ENCODE measurements at places on chromosomes 12 and 14.

DNA sequence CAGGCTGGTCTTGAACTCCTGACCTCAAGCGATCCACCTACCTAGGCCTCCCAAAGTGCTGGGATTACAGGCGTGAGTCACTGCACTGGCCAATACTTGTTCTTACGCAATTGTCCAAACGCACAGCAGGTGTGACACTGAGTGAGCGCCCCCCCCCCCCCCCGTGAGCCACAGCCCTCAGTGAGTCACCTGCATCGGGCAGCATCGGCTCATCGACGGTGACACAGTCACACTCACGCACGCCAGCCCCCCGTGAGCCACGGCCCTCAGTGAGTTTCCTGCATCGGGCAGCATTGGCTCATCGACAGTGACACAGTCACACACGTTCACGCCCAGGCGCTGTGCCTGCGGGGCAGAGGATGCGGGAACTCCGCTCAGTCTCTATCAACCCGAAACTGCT lies 42.5 kb downstream of the GALNT9 start:
- no peak overlapping the region for H3K27ac ChIP-seq
- no peak for DNase-seq
- H3K36me3 ChIP-seq, result no peaks in the 10 kb centered on the region
- no peaks in the 10 kb centered on the region for H3K4me1 ChIP-seq

DNA sequence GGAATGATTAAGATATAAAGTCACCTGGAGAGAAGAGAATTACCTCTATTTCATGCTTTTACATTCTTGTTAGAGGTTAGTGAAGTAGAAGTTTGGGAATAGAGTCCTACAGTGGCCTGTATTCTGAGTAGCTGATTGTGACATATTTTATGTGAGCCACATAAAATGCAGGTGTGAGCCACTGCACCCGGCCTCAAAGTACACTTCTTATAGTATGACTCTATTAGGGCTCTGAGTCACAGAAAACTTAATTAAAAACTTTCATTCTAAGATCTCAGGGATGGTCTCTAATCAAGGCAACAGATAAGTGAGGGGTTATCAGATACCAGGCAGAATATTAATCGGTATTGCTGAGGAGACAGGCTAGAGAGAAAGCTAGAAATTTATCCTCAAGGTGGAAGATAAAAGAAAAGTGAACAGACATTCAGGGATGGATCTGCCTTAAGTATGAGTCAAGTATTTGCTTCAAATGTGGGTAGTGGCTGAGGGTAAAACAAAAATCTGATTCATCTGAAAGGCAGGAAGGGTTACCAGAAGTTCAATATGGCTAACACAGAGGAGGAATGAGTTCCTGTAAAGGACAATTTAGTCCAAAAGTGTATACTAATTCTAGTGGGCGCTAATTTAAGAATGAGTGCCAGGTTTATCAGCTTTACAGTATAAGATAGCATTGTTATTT lies 5.5 kb upstream of the G2E3 start:
- no peak overlapping the region for H3K4me3 ChIP-seq
- peak; percentile 31 for DNase-seq
- peaks cover 8% of the 10 kb centered on the region for H3K27me3 ChIP-seq
- no peak overlapping the region for H3K27ac ChIP-seq

DNA sequence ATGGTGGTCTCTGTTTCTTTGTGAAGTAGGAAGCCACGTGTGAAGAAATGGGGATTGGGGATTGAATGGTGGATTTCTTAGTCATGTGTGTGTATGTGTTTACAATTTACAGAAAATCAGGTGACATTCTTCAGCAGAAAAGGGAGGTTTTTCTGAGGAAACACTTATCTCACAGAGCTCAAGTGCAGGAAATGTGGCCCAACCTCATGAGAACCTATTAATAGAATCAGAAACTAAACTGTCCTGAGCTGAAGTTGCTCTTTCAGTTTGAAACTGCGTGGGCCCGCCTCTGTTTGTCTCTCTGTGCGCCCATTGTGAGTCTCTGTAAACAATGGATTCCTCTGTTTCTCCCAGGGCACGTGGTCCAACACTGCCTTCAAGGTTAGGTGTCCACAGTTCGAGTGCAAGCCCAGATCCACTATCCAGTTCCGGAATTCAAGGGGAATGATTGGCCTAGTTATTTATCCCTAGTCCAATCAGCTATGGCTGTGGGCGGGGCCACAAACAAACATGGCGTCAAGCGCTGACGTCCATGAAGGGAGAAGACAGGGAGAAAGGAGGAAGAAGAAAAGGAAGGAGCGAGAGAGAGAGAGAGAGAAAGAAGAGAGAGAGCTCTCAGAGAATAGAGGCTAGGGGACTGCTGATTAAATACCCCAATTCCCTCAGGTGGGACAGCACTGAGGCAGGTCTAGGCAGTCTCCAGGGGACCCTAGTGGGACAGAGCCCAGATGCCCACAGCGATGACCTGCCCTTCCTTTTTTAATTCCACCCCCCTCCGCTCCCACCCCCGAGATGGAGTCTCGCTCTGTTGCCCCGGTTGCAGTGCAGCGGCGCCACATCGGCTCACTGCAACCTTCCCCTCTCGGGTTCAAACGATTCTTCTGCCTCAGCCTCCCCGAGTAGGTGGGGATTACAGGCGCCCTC lies 31.4 kb upstream of the C12orf76 start:
- peak; percentile 88 for DNase-seq
- H3K27me3 ChIP-seq, result no peaks in the 10 kb centered on the region
- H3K36me3 ChIP-seq, result peaks cover 5% of the 10 kb centered on the region
- peaks cover 26% of the 10 kb centered on the region for H3K4me1 ChIP-seq
- H3K4me3 ChIP-seq, result peak overlapping the region; percentile 57

- H3K27ac ChIP-seq, result peak overlapping the region; percentile 84
- H3K27me3 ChIP-seq, result no peaks in the 10 kb centered on the region
These were observed 5.8 kb downstream of the KMT5A start for GRCh38 chr12:123389560-123390351.

DNA sequence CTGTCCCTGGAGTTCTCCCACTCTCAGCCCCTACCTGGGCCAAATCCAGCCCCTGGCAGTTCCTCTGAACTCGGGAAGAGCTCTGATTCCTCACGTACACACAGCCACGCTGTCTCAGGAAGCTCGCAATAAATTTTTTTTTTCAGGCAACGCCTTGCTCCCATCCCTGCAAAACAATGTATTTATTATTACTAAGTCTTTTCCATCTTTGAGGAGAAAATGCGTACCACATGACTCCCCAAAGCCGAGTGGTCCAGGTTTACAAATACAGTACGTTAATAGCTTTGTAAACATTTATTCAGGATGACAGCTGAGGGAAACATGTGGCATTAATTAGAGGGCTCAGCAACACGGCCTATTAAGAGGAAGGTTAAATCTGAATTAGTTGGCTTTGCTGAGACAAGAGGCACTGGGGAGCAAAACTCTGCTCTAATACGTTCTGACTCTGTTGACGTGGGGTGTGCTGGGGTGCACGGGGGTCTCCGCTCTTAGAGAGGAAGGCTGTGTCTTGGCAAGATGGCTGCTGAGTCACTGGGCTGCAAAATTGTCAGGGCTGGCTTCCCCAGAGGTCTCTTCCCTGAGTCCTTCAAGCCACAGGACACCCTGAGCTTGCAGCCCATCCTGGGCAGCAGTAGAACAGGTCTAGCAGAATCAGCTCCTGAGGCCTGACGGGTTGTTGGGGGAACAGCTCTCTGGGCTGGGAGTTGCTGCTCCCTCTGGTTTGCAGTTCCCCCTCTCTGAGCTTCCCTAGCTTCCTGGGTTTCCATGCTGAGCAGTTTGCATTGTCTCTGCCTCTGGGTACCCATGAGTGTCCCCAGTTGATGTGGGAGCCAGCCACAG lies 185.2 kb upstream of the TBX3 start:
- no peak overlapping the region for H3K27ac ChIP-seq
- no peaks in the 10 kb centered on the region for H3K36me3 ChIP-seq

GRCh38 chr14:30943694-30944093 lies 69.3 kb downstream of the COCH start:
- DNase-seq, result no peak
- no peak overlapping the region for H3K4me3 ChIP-seq
- H3K4me1 ChIP-seq, result no peaks in the 10 kb centered on the region
- H3K27me3 ChIP-seq, result no peaks in the 10 kb centered on the region

GRCh38 chr12:108193917-108194316 lies 64.8 kb downstream of the WSCD2 start:
- no peaks in the 10 kb centered on the region for H3K36me3 ChIP-seq
- no peak overlapping the region for H3K4me3 ChIP-seq
- DNase-seq, result peak; percentile 43

- H3K27ac ChIP-seq, result no peak overlapping the region
- peaks cover 78% of the 10 kb centered on the region for H3K27me3 ChIP-seq
- H3K36me3 ChIP-seq, result peaks cover 2% of the 10 kb centered on the region
- no peak overlapping the region for H3K4me3 ChIP-seq
- no peak for DNase-seq
These were observed 13.1 kb downstream of the NKX2-1 start for GRCh38 chr14:36506732-36507614.

DNA sequence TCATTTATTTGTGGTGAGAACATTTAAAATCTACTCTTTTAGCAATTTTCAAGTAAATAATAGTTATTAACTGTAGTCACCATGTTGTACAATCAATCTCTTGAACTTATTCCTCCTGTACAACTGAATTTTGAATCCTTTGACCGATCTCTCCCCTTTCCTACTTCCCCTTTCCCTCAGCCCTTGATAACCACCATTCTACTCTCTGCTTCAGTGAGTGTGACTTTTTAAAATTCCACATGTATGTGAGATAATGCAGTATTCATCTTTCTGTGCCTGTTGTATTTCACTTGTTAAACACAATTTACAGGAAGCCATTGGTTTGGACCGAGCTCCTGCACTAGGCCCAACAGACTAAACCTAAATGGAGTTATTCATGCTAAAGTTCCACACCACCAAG lies 458.9 kb upstream of the PDE3A start:
- no peaks in the 10 kb centered on the region for H3K36me3 ChIP-seq
- peaks cover 2% of the 10 kb centered on the region for H3K27me3 ChIP-seq
- no peak overlapping the region for H3K4me3 ChIP-seq
- no peak overlapping the region for H3K27ac ChIP-seq

DNA sequence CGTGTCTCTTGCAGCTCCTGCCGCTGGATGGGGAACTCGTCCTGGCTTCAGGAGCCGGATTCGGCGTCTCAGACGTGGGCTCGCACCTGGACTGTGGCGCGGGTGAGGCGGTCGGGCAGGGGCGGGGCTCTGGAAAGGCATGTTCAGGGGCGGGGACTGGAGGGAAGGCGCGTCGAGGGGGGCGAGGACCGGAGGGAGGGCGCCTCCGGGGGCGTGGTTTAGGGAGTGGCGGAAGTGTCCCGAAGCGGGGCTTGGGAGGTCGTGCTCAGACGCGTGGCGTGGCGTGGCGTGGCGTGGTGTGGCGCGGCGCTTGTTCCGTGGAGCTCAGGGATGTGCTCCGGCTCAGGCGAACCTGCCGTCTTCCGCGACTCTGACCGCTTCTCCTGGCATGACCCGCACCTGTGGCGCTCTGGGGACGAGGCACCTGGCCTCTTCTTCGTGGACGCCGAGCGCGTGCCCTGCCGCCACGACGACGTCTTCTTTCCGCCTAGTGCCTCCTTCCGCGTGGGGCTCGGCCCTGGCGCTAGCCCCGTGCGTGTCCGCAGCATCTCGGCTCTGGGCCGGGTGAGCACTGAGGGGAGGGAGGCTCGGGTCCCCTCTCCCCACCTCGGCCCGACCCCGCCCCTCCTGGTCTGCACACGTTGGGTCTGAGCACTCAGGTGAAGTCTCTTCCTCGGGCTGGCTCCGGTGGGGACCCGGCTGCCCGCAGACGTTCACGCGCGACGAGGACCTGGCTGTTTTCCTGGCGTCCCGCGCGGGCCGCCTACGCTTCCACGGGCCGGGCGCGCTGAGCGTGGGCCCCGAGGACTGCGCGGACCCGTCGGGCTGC lies 6.2 kb downstream of the AMN start:
- peaks cover 7% of the 10 kb centered on the region for H3K4me1 ChIP-seq
- H3K27me3 ChIP-seq, result peaks cover 26% of the 10 kb centered on the region
- no peaks in the 10 kb centered on the region for H3K36me3 ChIP-seq
- no peak overlapping the region for H3K27ac ChIP-seq
- peak overlapping the region; percentile 57 for H3K4me3 ChIP-seq

DNA sequence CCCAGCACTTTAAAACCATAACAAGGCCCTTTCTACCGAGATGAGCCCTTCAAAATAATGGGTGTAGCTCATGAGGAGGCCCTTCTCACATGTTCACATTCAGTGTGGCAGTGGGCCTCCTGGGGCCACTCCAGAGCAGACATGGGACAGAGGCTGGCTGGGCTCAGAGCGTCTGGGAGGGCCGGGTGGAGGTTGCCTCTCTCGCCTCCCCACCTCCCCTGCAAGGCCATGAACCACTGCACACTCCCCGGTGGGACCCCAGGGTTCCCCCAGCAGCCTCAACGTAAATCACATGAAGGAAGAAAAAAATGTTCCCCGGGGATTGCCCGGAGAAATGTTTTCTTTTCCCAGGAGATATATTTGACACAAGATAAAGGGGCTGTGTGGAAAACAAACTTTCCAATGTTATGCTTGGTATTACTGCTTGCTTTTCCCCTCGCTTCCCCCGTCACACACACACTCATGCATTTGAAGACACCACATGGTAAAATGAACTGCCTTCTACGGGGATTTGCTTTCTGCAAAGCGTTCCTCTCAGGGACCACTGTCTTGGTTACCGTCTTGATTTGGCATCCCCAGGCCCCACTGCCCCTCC lies 190.7 kb upstream of the CCND2 start:
- H3K36me3 ChIP-seq, result no peaks in the 10 kb centered on the region
- peaks cover 9% of the 10 kb centered on the region for H3K4me1 ChIP-seq
- H3K27me3 ChIP-seq, result no peaks in the 10 kb centered on the region
- no peak for DNase-seq
- H3K4me3 ChIP-seq, result no peak overlapping the region

DNA sequence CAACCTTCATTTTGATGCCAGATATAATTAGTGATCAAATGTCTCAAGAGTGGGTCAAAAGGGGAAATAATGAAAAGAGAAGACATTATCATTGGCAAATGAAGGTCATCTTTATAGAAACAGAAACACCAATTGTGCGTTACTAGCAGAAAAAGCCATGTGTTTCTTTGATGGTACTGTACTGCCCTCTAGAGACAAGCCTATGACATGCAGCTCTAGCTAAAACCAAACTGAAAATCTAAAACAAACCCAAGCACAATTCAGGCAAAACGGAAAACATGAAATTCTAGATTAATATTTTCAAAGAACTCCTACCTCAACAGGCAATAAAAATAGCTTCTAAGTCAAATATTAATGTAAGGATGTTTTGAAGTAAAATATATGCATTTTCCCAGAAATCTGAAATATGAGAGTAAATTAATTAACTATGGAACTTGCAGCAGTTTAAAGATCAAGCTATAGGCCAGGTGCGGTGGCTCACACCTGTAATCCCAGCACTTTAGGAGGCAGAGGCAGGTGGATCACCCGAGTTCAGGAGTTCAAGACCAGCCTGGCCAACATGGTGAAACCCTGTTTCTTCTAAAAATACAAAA lies 115.4 kb downstream of the KLHL28 start:
- peaks cover 5% of the 10 kb centered on the region for H3K27me3 ChIP-seq
- H3K4me1 ChIP-seq, result no peaks in the 10 kb centered on the region
- H3K27ac ChIP-seq, result no peak overlapping the region
- no peak overlapping the region for H3K4me3 ChIP-seq
- peak; percentile 4 for DNase-seq

DNA sequence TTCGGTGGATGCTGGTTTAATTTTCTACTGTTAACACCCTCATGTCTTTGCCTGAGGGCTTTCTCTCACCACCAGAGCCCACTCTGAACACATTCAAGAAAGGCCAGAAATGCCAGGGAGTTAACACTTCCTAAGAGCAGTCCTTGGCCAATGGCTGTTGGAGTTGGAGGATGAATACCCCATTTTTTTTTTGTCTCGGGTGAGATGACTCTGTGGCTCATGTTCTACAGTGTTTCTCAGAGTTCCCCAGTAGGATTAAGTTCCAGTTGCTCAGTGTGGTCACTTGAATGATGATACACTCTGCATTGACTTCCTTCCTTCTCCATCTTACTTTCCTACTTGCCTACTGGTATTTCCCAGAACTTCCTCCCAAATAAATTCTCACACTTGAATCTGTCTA lies 65.8 kb downstream of the FOS start:
- H3K4me1 ChIP-seq, result peaks cover 3% of the 10 kb centered on the region
- H3K27ac ChIP-seq, result no peak overlapping the region
- no peak overlapping the region for H3K4me3 ChIP-seq
- DNase-seq, result no peak
- no peaks in the 10 kb centered on the region for H3K27me3 ChIP-seq
